ENCODE measurements at places on chromosomes 6 and 20.
A peak's percentile ranks its signal among the peaks of the same experiment; 100 is the strongest.

GRCh38 chr20:1440024-1440423, 26.6 kb downstream of the NSFL1C start:
- DNase-seq = peak; percentile 9

DNA sequence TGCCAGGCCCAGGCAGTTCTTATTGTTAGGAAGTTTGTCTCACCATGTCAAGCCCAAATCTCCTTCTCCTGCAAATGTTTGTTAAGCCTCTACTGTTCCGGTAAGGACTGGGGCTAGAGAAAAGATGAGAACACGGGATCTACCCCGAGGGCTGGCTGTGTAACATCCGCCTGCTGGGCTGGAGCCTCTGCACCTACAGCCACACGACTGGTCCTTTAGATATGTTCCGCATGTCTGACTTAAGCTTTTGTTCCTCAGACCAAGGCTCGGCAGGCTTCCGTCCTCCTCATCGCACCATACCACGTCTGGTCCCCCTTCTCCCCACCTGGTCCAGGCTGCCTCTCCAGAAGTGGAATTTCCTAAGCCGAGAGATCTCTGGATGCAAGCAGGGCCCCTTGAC, 2.6 kb downstream of the GHRH start:
- DNase-seq = no peak

DNA sequence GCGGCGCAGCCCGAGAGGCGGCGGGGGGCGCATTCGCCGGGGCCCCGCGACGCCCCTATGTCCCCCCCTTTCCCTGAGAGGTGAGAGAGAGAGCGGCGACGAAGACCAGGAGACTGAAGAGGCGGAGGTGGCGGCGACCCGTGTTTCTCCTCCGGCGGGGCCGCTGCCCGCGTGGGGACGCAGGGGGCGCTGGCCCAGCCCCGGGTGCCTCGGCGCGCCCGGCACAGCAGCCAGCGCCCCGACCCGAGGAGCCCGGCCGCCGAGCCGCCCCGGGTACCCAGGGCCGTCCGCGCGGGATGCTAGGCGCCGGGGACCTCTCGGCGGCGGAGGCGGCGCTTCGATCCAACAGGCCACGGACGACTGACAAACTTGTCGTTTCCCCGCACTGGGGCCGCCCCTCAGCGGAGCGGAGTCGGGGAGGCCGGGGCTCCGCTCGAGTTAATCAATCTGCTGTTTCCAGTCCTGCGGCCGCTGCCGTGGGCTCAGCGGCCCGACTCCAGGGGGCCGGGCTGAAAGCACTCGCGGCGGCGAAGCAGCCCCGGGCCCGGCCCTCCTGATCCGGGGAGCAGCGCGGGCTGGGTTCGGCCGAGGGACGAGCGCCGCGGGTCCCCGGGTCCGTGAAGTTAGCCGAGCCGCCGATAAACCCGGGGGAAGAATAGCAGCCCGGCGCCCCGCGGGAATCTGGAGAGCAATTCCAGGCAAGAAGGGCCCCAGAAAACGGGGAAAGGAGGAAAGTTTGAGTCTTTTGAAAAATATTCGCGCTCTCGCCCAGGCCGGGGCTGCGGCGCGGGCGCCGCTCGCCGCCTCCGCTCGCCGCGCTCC, 631 bp downstream of the MDGA1 start:
- peak; percentile 43 for DNase-seq

DNA sequence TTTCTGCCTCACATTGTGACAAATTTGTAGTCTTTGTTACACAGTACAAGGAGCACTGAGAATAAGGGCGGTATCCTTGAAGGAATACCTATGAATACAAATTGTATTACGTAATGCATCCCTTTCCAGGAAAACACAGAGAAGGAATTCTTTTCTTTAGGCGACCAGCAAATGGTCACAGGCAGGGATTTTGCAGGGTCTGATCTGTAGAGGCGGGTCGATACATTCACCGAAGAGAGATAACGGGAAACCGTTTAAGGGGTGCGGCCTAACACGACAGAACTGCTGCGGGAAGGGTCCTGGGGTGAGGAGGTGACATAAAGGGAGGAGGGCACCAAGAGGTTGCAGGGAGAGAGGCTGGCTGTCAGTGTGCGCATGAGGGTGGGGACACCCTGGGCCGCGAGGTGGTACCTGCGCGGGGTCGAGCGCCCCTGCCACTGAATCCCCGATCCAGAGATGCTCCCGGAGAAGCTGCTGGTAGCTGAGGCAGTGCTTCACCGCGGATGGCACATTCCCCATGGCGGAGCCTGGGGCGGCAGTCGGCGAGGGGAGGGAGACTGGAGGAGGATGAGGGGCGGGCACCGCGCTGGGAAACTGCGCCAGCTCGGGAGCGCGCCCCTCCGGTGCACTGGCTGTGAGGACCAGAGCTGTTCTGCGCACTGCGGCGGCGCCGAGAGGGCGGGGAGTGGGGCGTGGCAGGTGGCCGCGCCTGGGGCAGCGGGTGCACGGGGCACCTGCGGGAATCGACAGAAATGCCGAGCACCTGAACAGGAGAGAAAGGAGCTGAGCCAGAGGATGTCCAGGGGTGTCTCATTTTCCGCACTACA, at the start of gene HMGCLL1:
HMGCLL1 (minus strand) TSS at position 656 of the 827 bp plus-strand sequence; CDS start at position 519, 137 bp downstream.
- no peak for DNase-seq

DNA sequence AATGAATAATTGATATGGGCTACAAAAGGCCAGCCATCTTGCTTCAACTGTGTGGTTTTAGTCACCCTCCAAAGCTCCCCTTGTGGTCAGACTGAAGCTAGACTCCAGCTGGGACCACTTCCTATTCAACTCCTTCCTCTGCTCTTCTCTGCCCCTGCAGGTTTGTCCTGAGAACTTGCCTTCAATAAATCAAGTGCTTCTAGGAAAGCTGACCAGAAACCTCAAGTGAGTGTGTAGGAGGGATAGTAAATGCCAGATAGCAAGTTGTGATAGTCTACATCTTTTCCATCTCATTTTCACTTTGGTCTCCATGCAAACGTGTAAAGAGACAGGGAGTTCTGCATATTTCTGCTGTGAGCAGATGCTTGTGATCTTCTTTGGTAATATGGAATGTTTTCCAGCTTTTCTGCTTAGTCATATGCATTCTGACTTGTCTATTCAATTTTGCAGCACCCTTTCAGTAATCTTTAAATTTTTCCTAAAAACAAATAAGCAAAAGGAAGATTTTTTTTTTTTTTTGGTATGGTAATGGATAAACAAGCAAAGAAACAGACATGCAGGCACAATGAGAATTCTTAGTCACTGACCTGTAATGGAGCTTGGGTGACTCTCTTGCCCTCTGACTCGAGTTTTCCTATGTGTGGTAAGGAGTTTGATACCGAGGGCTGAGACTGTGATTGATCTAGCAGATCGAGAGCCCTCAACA, 201.3 kb upstream of the BTBD3 start:
- no peak for DNase-seq

GRCh38 chr6:3406362-3406821, 50.5 kb downstream of the SLC22A23 start:
- DNase-seq = no peak

DNA sequence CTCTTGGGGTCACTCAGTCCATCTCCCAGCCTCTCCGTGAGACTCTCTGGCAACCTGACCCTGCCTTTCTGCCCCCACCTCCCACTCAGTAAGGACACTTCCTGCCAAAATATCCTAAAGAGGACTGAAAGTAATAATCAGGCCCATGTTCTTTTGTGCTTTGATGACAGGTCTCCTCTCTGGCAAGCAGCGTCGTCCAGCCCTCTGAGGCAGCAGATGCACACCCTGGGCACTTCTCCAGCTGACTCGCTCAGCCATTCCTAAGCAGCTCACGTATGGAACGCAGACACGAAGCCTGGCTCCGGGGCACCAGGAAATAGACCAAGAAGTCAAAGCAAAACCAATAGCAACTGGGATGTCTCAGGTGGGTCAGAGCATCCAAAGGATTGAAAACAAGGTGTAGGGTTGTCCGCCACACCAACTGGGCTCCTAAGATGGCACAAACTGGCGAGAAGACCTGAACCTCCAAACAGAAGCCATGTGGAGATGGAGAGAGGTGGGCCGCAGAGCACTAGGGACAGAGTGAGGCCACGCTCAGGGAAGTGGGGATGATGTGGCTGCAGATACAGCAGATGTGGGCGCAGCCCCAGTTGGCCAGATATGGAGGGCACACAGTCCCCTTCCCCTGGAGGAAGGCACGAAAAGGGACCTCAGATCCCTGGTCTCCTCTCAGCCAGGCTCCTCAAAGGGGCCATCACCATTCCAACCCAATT, 99.3 kb downstream of the PRND start:
- no peak for DNase-seq

Data from CD4-positive, alpha-beta T cell treated with Interleukin-10 for 1 hour (primary cell).